MCF 10A (cell line): ENCODE measurements at places on chromosomes 4 and X.

- DNase-seq: no peak
These were observed 60.3 kb downstream of the LCORL start for GRCh38 chr4:17961249-17961648.

- DNase-seq: no peak
These were observed 1.8 kb downstream of the FNIP2 start for GRCh38 chr4:158770671-158771070.

DNA sequence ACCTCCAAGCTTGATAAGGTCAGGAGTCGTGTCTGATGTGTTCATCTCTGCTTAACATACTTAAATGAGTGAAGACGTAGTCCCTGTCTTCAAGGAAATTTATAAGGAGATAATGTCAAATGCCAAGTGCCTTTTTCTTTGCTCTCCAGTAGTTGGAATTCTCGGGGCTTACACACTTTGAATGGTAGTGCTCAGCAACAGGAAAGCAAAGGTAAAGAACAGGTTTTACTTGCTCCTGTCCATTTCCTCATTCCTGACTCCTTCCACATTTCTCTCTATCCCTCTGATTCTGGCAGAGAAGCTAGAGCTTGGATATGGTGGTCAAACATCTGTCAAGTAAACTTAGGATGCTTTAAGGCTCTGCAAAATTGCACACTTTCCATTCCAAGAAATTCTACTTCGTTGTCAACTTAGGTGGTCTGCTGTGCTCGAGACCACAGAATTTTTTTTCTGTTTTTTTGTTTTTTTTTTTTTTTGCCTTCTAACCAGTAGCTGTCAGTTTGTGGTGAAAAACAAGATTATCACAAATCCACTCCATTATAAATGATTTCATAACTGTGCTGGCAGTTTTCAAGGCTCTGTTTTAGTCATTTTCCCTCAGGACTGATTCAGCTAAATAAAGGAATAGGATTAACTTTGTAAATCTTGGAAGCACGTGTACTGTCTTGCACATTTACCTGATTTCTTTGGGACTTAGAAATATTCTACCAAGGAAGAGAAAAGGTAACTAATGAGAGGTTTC, 180.8 kb upstream of the ANXA3 start:
- no peak for DNase-seq

- no peak for DNase-seq
These were observed 101.4 kb upstream of the FRMPD3 start for GRCh38 chrX:107348051-107348450.

DNA sequence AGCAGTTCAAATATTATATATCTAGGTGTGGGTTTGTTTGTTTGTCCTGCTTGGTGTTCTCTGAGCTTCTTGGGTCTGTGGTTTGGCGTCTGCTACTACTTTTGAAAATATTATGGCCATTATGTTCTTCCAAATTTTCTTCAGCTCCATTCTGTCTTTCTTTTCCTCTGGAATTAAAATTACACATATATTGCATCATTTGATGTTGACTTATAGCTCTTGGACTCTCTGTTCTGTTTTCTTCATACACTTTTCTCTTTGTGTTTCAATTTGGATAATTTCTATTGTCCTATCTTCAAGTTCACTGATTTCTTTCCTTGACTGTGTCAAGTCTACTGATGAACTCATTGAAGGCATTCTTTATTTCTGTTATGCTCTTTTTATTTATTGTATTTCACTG, 65.2 kb upstream of the ZNF81 start:
- no peak for DNase-seq

DNA sequence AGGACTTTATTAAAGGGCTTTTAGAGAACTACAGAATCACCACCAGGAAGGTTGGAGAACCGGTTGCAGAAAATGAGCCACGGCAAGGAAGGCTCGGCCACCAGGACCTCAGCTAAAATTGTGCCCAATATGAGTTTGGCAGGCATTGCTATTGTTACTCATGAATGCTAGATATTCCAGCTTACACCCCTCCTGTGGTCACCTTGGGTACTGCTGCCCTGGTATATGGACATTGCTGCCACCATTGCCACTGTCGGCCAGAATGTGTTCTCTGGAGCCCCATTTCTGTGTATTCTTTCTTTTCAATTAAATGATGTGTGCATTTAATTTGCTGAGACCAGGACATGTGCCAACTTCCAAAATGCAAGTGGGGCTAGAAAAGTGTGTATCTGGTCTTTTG, 626.7 kb upstream of the BOD1L1 start:
- peak; percentile 71 for DNase-seq

DNA sequence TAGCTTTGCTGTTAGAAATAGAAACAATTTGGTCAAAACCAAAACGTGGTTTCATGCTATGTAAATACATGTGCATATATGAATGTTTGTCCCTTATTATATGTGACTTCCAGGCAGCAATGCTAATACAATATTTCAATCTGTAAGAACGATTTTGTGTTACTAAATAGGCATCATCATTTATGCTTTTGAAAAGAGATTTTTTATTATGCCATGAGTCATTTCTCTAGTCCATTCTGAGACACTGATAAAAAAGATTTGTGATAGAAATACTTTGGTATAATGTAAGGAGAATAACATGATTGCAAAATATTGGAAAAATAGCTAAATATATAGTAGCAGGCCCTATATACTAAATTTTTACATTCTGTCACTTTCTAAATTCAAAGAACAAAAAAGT, 28.9 kb downstream of the SYNPO2 start:
- no peak for DNase-seq

- no peak for DNase-seq
These were observed 34.4 kb downstream of the ARHGEF38 start for GRCh38 chr4:105586638-105587328.

DNA sequence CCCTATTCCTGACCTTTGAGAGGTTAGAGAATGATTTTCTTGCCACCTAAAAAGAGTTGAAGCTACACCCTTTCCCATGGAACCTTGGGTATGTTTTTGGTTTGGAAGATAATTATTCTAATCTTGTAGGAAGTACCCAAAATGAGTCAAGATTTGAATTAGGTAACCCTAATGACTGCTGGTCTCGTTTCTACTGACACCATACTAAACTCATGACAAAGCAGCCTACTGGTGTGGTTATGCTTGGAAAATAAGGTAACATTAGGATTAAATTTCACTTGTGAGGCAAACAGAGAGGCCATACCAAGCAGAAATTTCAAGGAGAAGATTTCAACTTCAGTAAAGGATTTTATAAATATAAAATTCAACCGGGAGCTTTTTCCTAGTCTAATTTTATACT, 107.9 kb downstream of the FBXW7 start:
- DNase-seq: no peak

GRCh38 chr4:100849319-100849718, 331.5 kb upstream of the EMCN start:
- no peak for DNase-seq

GRCh38 chr4:106422766-106423165, 54.2 kb upstream of the GIMD1 start:
- no peak for DNase-seq

DNA sequence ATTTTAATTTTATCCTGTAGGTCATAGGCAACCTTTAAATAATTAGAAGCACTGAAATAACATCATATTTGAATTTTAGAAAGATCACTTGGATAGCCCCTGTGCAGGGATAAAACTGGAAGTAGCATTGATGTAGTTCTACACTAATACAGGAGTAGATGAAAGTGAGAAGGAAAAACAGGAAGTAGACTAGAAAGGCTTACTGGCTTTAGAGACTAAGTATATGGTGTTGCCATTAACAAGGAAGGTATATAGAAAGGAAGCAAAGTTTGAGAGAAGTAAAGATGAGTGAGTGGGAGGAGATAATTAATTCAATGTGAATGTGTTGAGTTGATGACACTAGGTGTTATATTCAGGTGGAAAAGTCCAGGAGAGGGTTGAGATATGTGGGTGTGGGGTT, 73.1 kb upstream of the EPGN start:
- DNase-seq: no peak

DNA sequence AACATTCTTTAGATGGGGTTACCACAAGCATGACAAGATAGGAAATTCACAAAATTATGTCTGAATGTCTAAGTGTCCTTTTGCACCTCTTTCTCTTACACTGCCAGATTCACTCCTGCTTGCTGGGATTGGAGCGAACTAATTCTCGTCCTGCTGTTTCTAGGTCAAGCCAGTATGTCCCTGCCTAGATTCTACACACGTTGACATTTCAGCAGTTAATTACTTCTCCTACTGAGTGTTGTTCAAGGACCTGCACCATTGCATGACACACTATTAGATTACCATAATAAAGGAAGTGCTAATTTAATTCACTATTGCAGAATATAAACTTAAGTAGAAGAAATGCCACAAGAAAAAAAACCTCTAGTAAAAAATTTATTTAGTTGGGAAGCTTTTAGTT, 1911.7 kb downstream of the PCDH7 start:
- DNase-seq: no peak
